ENCODE measurements at places on chromosomes 7 and 10.

DNA sequence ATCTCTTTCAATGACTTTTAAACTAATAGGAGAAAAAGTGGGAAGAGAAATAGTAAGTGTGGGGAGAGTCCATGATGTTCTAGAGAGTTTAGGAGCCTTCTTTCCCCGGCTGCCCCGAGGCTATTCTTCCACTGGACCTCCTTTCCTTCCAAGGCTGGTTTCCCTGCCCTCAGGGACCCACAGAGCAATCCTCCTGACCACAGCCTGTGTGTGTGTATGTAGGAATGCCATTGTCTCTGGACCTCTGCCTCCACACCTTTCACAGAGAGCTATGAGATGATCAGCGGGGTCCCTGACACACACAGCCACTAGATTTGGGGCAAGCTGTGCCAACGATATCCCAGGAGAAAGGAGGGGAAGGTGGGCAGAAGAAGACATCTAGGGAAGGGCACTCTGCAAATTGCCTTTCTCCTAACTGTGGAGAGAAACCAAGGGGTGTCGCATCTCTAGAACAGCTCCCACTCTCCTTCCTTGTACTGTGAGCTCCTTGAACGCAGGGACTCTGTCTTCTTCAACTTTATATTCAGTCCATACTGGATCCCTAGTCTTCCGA is 13.3 kb upstream of the CHCHD3 start:
- no peak for DNase-seq

- no peak for DNase-seq
Measured at GRCh38 chr7:105643384-105643783, 62.1 kb upstream of the EFCAB10 start.

- DNase-seq, result no peak
Measured at GRCh38 chr7:47640265-47640664, 58.4 kb upstream of the TNS3 start.

DNA sequence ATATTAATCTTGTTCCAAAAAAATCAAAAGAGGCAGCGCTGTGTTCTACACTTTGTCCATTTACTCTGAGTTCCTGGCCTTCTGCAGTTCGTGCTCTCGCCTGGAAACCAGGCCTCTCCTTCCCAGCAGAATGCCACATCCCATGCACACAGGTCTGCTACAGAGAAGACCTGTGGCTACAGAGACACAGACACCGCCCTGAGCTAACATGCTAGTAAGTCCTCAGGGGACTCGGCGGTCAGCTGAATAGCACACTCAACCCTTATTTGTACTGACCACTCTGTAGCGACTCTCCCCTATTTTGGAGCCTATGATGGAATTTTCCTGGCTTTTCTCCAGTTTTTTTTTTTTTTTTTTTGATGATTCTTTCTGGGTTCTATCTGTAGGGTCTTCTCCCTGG is 12.8 kb downstream of the CREB3L2 start:
- DNase-seq, result no peak

DNA sequence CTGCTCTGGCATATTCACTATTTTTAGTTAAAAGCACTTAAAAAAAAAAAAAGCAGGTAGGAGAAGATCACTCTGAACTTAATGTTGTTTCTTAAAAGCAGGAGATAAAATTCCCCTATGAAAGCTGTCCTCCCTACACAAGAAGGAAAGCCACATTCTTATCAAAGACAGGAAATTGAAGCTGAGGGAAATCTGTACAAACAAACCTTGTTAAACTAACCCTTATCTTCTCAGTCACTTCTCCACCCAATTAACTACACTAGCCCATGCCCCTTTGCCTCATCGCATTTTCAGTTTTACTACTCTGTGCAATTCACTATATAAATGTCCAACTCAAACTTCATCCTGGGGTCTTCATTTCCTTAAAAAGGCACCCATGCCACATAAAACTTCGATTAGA is 2.7 kb upstream of the CDCA7L start:
- no peak for DNase-seq

DNA sequence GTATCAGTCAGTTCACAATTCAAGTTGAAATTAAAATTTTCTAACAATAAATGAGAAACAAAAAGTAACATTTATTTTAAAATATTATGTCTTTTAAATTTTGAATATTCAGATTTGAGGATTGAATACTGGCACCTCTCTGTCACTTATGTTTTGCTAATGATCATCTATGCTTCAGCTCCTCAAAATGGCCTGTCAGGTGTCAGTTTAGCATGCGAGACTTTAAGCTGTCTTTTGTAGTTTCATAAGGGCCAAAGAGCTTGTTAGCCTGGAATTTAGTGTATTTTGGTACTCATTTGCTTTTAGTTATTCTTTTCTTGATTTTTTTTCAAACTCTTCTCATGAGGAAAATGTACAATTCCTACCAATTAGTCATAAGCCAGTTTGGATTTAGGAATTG is 102.0 kb upstream of the RPA3 start:
- DNase-seq, result no peak

DNA sequence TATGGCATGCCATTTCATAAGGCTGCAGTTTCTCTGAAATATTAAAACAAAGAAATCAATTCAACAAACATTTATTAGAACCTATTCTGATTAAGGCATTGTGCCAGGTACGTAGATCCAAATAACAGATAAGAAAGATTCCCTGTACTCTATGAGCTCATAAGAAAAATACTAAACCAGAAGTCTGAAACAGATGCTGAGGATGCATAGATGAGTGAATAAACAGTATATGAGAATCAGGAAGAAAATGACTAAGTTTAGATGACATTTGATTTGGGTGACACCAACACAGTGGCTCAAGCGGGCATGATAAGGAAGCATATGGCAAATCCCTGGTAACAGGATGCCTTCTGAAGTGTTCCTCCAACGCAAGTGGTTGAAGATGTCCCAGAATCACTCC is 477.2 kb downstream of the PARD3 start:
- DNase-seq, result no peak

DNA sequence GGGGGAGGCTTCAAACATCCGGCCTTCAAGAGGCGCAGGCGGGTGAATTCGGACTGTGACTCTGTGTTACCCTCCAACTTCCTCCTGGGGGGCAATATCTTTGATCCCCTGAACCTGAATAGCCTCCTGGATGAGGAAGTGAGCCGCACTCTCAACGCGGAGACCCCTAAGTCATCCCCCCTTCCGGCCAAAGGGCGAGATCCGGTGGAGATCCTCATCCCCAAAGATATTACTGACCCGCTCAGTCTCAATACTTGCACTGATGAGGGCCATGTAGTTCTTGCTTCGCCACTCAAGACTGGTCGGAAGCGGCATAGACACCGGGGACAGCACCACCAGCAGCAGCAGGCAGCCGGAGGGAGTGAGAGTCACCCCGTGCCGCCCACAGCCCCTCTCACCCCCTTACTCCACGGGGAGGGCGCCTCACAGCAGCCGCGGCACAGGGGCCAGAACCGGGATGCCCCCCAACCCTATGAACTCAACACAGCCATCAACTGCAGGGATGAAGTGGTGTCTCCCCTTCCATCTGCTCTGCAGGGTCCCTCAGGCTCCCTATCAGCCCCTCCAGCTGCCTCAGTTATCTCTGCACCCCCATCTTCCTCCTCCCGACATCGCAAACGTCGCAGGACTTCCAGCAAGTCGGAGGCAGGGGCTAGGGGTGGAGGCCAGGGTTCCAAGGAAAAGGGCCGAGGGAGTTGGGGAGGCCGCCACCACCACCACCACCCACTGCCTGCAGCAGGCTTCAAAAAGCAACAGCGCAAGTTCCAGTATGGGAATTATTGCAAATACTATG is 1.1 kb downstream of the MEPCE start:
- peak; percentile 55 for DNase-seq

DNA sequence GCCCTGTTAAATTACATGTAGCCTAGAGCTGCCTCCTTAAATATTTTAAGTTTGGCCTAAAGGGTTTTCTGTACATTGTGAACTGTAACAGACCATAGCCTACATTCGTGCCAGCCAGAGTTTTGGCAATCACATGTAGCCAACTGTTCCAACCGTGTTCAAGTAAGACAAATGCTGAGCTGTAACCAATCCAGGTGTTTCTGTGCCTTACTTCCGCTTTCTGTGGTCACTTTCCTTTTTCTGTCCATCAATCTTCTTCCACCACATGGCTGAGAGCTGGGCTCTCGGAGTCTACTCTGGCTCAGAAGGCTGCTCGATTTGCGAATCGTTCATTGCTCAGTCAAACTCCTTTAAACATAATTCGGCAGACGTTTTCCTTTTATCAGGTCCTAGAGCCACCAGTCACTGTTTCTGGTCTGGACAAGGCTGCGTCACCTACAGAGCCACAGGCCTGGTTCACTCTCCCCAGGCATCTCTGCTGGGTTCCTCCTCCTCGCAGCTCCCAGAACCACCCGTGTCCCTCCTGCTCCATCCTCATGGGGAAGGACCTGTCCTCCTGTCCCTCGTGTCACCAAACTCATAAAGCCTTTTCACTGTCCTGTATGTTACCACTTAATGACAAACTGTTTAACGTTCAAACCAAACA is 158.0 kb upstream of the RHEB start:
- no peak for DNase-seq

GRCh38 chr7:1065585-1066241 is 21.4 kb downstream of the GPR146 start:
- peak; percentile 84 for DNase-seq

DNA sequence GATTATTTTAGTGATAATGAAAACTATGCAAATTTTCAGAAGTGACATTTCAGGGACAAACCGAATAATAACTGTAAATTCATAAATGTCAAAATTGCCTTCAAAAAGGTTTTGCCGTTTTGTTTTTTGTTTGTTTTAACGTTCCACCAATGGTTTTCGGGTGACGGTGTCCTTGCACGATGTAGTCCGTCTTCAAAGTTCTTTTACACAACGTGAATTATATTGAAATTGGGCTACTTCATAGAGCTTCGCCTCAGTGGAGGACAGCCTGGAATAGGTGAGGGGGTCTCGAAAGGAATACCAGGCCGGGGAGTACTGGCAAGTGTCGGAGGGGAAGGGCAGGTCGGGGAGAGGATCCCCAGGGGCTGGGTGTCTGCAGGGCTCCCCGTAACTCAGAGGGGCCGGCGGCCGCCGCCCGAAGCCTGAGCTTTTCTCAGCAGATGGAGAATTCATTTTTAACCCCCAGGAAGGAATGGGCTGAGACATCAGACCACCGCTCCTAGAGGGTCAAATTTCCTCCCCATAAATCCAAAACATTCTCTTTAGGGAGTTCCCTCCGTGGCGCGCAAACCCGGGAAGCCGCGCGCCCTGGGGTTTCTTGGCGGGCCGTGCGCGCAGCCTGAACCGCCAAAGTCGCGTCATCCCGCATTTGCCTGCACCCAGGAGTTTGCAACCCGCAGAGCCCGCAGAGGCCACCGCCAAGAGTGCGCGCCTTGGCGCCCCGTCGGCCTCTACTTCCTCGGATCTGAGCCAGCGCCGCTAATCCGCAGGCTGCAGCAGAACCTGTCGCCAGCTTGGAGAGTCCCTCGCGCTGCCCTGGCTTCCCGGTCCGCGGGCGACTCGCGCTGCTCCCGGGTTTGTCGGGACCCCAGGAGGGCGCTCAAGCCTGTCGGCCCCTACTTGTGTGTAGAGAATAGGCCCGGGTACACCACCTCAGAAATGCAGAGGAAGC is 17.3 kb upstream of the EVX1 start:
- DNase-seq, result no peak

GRCh38 chr7:148987010-148987750 is 41.1 kb downstream of the PDIA4 start:
- peak; percentile 91 for DNase-seq

GRCh38 chr10:119391440-119392251 is 150.9 kb downstream of the RGS10 start:
- DNase-seq, result no peak

DNA sequence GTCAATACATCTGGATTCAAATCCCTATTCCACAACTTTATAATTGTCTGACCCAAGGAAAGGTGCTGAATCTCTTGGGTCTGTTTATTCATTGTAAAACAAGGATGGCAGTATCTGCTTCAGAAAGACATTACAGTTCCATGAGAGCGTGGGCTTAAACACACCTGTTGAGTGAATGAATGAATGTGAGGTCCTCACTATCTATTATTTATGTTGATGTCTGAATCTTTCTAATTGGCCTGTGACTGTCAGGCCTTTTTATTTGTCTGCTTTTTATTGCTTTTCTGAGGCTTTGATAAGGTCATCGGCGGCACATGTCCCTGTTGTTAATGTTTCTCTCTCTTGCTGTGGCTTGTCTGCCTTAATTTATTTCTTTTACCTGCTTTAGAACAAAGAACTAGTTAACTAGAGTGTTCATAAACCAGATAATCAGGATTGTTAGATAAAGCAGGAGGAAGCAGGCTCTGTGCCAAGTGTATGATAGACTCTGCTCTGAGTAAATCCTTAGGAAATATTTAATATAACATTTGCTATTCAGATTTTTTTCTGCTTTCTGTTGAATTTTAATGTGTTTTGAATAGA is 42.3 kb upstream of the CYCS start:
- DNase-seq, result no peak

GRCh38 chr10:44439239-44439957 is 54.5 kb upstream of the CXCL12 start:
- no peak for DNase-seq

DNA sequence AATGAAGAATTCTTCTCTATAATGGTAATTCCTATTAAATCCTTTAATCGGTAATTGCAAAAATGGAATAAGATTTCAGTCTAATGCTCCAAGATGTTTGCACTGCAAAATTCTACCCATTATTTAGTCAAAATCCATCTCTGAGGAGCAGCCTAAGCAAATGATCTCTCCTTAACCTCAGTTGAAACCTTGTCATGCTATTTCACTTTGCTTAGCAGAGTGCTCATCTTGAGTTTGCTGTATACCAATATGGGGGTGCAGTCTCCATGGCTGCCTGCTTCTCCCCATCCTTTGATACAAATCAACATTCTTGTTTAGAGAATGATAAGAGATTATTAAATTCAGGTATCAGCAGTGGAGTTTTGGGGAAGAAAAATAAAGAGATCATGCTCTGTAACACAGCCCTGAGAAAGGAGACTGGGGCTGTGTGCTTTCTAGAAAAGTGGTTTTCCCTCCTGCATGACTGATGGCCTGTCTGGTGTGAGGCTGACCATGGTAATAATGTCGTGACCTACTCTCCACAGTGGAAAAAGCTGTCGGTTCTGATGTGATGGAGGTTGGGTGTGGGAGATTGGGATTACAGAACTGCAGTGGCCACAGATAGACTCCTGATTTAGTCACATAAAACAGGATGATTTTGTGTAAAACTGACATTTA is 982.1 kb downstream of the NRG3 start:
- no peak for DNase-seq

GRCh38 chr7:45268013-45268412 is 110.4 kb downstream of the RAMP3 start:
- no peak for DNase-seq

DNA sequence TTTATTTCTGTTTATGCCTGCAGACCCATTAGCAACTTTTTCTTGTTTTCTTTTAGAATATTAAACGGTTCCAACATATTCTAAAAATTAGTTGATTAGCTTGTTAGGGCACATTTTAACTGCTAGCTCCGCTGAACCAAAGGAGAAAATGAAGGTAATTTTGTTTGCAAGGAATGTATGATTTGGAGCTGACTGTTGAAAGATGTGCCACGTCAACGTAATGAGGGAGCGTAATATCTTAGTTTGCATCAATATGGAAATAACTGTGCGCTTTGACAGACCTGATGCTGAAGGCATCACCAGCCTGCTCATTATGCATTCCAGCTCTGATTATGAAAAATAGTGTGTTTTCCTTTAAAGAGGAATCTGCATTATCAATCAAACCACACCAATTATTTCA is 102.0 kb upstream of the CTBP2 start:
- no peak for DNase-seq

Data from CD4-positive, alpha-beta T cell treated with Interleukin-21 for 1 hour (primary cell).